Left lobe of liver (tissue), 2 donors: ENCODE measurements at places on chromosomes 6 and 20.
A peak's percentile ranks its signal among the peaks of the same experiment; 100 is the strongest.

DNA sequence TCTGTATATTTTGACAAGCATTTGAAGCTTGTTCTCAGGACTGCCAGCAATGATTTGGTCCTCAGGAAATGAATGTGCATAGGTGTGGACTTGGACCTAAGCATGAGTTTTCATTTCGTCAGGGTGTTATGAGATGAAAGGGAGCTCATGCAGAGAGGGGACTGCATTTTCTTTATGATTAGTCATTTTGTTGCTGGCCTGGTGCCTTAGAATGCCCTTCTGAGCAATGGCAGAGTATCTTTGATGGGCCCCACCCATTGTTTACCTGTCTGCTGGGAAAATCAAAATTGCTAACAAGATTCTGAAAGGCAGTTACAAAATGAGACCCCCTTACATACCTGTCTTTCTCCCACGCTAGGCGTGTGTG, 51.5 kb upstream of the MTHFD1L start:
- no peak for DNase-seq

GRCh38 chr20:63835021-63835858, 4.2 kb upstream of the ZBTB46 start:
- DNase-seq = peak; percentile 79

- no peak for DNase-seq
Observed at GRCh38 chr6:93282521-93283031, 136.8 kb downstream of the EPHA7 start.

GRCh38 chr6:160088069-160088783, 33.4 kb upstream of the SLC22A1 start:
- peak; percentile 76 for DNase-seq

- DNase-seq = no peak
Observed at GRCh38 chr6:123810214-123810613, 6.5 kb downstream of the NKAIN2 start.
